ENCODE measurements at places on chromosomes 4 and X.

DNA sequence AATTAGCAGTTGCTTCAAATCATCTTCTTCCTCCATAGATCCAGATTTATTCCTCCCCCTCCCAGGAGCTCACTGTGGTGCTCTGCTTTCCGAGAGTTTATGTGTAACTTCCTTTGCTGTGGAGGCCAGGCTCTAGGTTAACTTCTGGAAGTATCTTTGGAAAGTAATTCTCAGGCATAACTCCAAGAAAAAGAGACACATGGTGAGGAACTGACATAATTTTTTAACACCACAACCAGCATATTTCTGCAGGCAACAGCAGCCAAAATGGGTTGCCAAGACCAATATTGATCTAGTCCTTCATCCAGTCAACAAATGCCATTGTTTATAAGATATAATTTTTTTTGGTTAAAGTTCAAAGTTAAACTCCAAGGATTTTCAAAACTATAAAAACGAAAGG lies 114.5 kb upstream of the RBPJ start:
- no peak for DNase-seq

- peak; percentile 88 for DNase-seq
These were observed at the start of gene ARAP2 for GRCh38 chr4:36244257-36245082. Gene ARAP2 (minus strand): TSS chr4:36244514. CDS start chr4:36229486, 15,028 bp downstream.

- no peak for DNase-seq
These were observed 111.8 kb upstream of the RAP2C start for GRCh38 chrX:132331000-132331399.

DNA sequence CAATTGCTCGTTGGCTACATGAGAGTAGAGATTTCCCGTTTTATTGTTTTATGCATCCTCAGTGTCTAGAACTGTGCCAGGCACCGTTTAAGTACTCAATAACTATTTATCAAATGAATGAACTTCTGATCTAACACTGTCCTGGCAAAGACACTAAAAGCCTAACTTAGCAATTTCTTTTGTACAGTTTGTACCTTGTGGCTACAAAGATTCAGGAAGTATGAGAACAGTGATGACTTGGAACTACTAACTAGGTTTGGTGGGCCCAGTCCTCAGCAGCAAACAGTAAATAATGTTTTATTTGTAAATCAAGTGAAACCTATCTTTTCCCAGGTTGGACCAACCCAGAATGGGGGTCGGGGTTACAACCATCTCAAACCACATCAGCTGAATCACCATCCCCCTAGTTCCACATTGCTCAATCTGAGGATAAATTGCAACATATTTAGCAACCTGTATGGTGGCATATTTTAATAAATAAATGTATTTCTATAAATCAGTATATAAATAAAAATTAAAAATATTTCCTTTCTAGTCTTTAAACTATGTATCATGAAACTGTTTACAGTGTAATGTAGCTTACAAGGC lies 12.3 kb upstream of the SCRG1 start:
- DNase-seq = no peak

GRCh38 chrX:22666441-22666840 lies 333.3 kb upstream of the DDX53 start:
- DNase-seq = peak; percentile 0

DNA sequence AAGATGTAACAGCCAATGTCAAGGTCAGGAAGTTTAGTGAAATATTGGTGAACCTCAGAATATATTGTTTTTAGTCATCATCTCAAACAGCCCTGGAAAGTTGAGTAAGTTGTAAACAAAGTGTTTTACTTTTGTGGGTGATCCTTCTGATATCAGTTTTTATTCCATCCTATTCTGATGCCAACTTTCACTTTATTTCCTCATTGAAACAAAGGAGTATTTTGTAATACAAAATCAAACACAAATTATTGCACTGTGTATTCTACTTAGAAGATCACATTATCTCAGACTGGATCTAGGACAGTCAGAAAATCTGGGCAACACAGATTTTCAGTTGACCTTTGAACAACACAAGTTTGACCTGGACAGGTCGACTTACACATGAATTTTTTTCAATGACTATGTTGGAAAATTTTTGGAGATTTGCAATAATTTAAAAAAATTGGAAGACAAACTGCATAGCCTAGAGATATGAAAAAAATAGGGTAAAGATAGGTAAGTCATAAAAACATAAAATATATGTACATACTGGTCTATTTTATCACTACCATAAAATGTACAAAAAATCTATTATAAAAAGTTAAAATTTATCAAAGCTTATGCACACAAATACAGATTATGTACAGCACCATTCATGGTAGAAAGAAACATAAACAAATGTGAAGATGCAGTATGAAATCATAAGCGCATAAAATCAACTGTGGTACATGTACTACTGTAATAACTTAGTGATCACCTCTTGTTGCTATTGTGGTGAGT lies 709.1 kb upstream of the FAM241A start:
- no peak for DNase-seq

GRCh38 chr4:8280876-8281440 lies 11.4 kb downstream of the HTRA3 start:
- no peak for DNase-seq

DNA sequence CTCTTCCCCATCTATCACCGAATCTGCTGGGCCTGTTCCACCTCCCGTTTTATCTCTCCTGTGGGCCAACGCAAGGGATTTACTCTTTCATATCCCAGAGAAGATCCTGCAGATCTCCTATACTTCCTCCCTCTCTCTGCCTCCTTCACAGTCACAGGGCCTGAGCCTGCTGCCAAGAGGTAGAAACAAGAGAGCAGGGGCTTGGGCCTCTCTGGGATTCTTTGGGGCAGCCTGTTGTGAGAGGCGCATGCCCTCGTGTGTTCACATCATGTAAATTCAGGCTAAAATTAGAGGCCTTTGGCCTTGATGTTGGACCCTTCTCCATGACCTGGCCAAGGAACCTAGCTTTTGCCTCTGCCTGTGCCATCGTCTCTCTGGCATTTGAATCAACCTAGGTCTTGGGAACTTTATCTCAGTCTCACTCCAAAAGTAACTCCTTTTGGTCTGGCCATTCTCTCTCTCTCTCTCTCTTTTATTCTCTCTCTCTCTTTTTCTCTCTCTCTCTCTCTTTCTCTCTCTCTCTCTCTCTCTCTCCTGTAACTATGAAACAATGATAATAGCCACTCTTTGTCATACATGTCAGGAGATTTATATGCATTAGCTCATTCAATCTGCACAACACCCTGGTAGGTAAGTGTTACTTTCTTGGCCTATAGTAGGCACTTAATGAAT lies 20.0 kb upstream of the EFNB1 start:
- DNase-seq = no peak

- no peak for DNase-seq
These were observed 79.1 kb downstream of the CLCN4 start for GRCh38 chrX:10235851-10236250.
